ENCODE measurements at places on chromosomes 13 and 19.

- no peak for DNase-seq
Observed at GRCh38 chr19:51779703-51780102, 15.3 kb upstream of the FPR3 start.

- no peak for DNase-seq
Observed at GRCh38 chr13:59835569-59835968, 328.2 kb downstream of the DIAPH3 start.

- no peak for DNase-seq
Observed at GRCh38 chr13:109567315-109567714, 219.1 kb downstream of the IRS2 start.

DNA sequence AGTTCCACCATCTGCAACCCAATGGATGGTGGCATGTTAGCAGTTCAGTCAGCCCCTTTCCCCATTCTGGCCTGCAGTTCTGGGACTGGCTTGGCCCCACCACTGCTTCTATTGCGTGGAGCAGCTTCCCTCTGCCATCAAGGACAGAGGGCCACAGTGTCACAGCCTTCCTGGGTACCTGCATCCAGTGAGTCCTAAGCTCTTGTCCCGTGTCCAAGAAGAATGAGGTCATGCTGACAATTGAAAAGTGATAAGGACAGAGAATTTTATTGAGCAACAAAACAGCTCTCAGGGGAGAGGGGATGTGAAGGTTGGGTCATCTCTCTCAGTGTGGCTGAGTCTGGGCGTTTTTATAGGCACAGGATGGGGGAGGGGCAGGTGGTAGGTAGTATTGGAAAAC, 33.5 kb upstream of the SIN3B start:
- DNase-seq = no peak

DNA sequence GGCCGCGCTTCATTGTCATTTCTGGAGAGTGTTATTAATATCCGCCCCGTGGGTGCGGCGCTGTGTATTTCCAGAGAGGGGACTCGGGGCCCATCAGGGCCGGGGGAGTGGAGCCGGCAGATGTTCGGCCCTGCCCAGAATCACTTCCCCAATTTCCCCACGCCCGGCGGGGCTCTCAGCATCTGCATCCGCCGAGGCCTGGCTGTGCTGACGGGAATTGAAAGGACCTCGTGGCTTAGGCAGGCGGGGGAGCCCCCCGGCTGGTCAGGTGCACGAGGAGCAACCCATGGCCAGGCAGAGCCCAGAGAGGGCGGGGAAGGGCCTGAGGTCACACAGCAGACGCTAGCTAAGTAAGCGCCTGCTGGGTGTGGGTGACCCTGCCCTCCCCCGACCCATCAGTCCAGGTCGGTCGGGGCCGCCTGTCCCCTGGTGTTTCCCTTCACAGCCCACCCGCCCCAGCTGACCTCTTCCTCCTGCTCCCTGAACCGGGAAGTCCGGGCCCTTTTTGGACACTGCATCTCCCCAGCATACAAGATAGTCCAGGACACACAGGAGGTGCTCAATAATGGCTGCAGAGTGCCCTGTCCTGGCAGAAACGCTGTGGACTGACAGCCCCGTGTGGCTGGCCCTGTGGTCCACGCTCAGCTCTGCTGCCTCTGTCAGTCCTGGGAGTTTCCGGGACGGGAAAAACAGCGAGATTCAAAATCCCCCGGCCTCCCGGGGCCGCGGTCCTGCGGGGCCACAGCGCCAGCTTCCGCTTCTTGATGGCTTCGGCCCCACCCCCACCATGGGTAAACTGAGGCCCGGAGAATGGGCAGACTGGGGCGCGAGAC, 22.1 kb downstream of the ARID3A start:
- no peak for DNase-seq

DNA sequence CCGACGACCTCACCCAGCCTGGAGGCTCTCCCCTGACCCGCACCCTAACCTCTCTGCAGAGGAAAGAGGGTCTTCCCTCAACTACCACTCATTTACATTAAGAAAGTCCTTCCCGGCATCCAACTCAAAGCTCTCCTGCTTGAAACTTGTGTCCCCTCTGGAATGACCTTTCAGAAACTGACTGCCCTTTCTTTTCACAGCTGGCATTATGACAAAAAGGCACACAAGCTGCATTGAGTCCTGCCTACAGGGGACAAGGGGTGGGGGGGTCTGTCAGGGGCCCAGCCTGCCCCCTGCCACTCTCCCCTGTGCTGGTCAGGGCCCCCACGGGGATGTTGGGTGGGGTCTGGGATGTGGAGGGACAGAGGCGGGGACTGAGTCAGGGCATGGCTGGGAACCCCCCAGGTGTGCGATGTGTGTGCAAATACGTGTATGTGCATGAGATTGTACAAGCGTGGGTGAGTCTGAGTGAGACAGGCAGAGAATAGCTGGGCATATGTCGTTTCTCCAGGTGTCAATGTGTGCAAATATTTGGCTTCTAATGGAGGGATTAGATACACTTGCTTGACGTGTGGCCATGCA, 2.0 kb downstream of the COL5A3 start:
- no peak for DNase-seq

DNA sequence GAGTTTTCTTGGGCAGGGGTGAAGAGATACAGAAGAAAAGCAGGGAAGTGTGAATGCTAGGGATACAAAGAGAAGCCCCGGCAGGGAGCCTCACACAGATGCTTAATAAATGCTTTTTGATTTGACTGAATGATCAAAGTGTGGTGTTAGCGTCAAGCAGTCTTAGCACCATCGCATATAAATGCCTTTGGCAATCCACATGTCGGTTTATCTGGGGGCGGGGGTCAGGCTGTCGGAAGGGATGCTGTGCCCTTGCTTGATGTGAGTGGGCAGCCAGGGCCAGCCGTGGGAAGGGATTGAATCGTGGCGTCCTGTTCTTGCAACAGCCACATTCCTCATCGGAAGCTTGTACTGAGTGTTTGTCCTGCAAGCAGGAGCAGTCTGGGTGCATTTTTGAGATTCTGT, 173.1 kb downstream of the LACC1 start:
- DNase-seq = no peak

DNA sequence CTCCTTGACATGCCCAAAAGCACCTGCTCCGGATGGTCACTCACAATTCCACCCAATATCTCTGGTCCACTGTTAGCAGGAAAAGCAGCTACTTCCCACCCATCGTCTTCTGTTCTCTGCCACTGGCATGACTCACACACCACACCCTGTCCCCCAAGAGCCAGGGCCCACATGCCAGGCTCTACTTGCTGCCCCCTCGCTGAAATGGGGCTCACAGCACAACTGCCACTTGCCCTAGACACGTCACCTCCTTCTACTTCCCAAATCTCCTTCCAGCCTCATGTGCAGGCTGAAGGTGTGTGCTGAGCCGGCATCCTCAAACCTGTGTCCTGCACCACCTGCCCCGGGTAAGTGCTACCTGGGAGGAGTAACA, 65.0 kb downstream of the TBC1D4 start:
- DNase-seq = no peak

GRCh38 chr19:5966941-5967340, 11.0 kb downstream of the RANBP3 start:
- DNase-seq = no peak

DNA sequence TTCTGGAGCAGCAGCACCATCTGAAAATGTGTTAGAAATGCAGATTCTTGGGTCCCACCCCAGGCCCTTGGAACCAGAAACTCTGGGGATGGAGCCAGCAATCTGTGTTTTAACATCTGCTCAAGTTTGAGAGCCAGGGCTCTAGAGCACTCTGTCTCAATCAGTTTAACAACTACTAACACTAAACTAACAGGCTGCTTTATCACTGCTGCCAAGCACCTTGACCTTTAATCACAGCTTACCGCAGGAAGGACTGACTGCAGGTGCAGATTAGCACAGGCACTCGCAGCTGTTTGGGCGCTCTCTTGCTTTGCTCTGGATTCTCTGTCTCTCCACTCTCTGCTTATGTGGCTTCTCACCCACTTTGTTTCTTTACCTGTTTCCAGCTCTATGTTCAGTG, 163.5 kb downstream of the MTUS2 start:
- DNase-seq = no peak

DNA sequence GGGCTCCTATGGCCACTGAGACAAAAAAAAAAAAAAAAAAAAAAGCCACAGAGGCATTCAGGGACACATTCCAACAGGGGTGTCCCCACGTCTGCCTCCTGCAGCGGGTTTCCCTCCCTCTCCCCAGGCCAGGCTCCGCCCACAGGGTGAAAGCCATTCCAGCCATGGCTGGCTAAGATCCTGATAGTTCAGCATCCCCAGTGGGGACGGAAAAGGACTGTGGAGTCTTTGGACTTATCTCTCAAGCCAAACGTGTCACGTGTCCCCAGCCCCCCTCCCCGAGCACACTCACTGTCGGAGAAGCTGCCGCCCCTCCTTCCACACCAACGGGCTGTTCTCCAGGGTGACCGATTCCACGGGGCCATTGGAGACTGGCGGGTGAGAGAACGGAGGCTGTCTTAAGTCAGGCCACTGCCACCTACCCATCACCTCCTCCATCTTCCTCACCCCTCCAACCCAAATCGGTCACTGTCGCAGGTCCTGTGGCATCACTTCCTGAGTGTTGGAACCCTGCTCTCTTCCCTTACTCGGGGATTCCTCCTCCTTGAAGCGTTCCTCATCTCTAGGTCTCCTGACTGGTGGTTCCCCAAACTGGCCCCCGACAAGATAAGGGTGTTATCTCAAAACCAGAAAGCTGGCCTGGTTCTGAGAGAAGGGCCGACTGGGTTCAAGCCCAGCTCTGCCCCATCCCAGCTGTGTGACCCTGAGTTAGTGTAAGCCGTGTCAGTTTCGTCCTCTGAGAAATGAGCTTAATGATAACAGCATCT, 9.1 kb upstream of the FKRP start:
- no peak for DNase-seq

DNA sequence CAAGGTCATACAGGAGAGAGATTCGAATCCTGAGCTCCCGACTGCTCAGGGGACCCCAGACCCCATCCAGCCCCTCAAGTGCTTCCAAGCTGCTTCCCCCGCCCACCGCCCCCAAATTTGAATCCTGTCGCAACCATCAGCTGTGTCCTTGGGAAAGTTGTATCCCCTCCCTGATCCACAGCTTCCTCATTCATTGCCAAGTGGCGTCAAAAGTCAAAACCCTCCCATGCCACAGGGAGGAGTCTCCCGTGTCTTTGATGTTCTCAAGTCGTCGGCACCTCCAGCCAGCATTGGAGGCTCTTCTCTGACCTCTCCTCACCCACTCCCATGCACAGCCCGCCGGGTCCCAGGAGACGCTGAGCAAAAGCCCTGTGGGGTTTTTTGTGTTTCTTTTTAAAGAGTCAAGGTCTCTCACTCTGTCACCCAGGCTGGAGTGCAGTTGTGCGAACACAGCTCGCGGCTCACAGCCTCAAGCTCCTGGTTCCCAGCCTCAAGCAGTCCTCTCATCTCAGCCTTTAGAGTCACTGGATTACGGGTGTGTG, 2.8 kb upstream of the IFI30 start:
- no peak for DNase-seq

- no peak for DNase-seq
Observed at GRCh38 chr13:113485545-113485944, 5.0 kb downstream of the DCUN1D2 start.

All from NCI-H1417 treated with DMSO at 0.1 percent for 48 hours (cell line).